ENCODE measurements at places on chromosomes 7 and 10. TPM values are rescaled to one million over a fixed set of nuclear protein-coding genes. Genes with fewer than 3 reads are reported as not detected.

Gene LSM5
- 29.7 TPM for total RNA-seq

DNA sequence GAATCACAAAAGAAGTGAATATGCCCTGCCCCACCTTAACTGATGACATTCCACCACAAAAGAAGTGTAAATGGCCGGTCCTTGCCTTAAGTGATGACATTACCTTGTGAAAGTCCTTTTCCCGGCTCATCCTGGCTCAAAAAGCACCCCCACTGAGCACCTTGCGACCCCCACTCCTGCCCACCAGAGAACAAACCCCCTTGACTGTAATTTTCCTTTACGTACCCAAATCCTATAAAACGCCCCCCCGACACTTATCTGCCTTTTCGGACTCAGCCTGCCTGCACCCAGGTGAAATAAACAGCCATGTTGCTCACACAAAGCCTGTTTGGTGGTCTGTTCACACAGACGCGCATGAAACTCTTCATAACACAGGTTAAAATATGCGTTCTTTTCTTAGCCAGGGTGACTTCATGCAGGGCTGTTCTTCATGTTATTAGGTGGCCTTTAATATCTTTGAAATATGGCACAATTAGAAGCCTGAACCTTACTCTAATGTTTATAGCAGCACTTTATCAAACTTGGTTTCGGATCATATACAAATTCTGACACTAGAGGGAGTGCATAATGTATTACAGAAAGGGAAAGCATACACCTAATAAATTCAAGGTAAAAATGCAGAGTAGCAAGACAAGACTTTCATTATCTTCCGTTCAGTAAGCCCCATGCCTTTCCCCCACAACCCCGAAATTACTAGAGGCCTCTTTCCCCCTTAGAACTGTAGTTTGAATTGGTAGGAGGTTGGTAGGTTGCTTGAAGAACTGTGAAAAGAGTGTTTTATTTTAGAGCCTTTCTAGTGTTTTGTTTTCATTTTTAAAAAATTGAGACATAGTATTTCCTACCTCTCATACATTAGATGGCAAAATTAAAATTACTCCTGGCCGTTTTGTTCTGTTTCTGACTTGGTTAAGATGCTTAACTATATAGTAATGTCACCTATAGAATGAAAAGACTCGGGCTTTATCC, 117.9 kb downstream of the NPY start:
- no peak for DNase-seq

DNA sequence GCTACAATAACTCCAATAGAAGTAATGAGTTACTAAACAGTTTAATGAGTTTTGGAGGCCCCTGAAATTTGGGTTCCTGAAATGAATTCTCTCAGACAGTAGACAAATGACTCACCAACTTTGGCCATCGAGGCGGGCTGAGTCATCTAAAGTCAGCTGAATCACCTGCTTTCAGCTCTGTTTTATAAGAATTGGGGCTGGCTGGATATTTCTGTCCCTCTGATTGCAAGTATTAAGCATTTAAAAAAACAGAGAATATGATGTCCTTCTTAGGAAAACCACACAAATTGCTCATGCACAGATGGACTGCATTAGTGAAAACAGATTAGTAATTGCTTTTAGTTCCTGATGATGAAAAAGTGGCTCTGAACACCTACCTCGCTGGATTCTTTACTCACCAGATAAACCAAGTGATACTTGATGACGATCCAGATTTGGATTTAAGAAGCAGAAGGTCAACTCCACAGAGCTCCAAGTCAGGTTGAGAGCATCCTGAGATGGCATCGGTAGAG, 59.1 kb downstream of the ZNF365 start:
- no peak for DNase-seq

GRCh38 chr10:129449893-129450292, 17.1 kb upstream of the MGMT start:
- no peak for DNase-seq

DNA sequence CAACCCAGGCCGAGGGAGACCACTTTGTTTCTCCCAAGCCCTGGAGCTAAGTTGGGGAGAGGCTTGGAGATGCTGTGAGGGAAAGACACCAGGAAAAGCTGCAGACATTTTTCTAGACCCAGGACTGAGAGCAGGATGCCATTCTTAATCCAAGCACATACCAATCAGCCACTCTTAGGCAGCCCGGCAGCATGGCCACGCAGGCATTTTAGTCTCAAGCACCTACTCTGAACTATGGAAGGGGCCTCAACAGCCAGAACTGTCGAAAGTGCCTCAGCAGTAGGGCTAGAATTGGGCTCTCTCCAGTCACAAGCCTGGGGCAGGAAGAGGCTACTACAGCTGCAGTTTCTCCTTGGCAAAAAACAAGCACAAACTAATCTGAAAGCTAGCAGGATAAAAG, 57.8 kb downstream of the GCC1 start:
- DNase-seq = no peak

DNA sequence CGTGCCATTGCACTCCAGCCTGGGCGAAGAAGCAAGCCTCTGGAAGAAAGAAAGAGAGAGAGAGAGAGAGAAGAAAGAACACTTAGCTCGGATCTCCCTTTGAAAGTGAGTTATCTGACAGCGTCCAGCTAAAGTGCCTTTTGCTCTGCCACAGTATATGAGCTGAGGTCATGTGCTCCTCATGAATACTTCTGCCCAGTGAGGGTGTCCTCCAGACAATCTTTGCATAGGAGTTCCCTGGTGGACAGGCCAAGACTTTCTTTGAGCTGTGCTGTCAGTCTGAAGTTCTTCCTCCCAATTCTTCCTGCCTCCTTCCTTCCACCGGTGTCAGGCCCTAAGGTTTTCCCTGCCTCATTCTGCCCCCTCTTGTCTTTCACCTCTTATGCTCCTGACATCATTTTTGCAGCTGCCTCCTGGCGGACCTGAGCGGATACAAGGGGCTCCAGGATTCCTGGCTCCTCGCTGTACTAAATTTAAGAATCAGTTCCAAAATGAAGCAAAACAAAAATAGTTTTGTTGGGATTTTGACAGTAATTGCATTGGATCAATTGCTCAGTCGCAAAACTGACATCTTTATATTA, 31.9 kb downstream of the XRCC2 start:
- no peak for DNase-seq

Data from spinal cord (tissue), 10 donors.